Activated CD8-positive, alpha-beta memory T cell treated with anti-CD3 and anti-CD28 coated beads, Interleukin-2, amount 10 ng/mL, durations not matched to agents 7 days and 5 days (primary cell): ENCODE measurements at places on chromosomes 1 and 21.

GRCh38 chr21:46150073-46150472, 5.3 kb downstream of the FTCD start:
- DNase-seq = no peak

- DNase-seq = peak; percentile 89
Observed at GRCh38 chr1:27418326-27419185, 26.1 kb downstream of the GPR3 start.

DNA sequence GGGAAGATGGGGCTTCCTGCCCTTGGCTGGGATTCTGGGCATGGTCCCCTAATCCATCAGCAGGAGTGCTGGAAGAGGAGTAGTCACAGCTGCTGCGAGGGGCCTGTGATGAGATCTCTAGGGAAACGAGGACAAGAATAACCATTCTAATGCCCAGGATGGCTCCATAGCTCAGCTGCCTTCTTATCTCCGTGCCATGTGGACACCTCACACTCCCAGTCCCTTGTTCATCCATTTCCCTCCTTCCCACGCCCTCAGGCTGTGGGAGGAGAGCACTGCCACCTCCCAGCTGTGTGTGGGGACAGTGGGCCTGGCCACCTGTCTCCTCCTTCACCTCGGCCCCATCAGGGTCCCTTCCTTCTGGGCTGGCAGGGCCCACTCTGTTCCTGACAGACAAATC, 16.1 kb upstream of the ETV3 start:
- no peak for DNase-seq

- DNase-seq = no peak
Observed at GRCh38 chr1:165847486-165847885, 20.1 kb downstream of the UCK2 start.

DNA sequence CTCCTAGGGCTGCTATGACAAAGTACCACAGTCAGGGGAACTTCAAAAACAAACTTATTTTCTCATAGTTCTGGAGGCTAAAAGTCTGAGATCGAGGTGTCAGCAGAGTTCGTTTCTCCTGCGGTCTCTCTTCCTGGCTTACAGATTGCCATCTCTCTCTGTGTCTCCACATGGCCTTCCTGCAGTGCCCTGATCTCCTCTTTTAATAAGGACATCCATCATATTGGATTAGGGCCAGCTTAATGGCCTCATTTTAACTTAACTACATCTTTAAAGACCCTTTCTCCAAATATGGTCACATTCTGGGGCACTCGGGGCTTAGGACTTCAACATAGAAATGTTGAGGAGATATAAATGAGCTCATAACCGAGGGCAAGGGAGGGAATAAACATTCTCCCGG, 12.2 kb downstream of the C1orf74 start:
- DNase-seq = no peak

DNA sequence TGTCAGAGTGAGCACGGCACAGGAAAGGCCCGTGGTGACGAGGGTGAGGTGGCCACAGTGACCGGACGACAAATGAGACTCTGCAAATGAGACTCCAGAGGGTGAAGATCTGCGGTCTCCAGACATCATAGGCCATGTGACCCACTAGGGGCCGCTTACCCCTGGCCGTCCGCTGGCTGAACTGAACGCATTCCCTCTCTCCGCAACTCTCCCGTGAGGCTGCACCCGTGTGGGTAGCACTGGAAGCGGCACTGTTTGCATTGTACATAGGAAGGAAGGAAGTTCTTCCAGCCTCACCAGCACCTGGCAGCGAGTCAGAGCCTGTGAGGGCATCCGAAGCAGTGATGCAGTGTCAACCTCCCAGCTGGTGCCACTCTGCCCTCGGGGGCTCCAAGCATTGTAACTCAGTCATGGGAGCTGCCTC, 23.6 kb upstream of the SPSB1 start:
- DNase-seq = no peak

DNA sequence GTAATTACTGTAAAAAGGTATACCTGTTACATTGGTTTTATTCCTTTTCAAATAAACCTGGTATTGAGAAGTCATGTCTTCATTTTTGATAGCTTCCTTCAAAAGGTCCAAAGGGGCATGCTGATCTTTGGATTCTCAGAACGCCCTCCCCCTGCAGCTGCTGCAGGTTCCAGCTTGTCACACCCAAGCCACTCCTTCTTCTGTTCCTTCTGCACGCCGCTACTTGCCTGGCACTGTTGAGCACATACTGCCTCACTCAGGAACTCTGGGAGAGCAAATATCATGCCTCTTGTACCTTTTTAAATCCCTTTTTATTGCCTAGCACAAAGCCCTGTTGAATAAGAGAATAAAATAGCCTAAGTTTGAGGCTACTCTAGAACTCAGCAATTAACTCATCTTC, 136.9 kb downstream of the BARHL2 start:
- no peak for DNase-seq

GRCh38 chr1:76746206-76746605, 121.1 kb upstream of the ST6GALNAC5 start:
- DNase-seq = no peak

GRCh38 chr1:8373581-8374241, 55.8 kb downstream of the SLC45A1 start:
- DNase-seq = no peak

- no peak for DNase-seq
Observed at GRCh38 chr1:86504895-86505563, 36.3 kb downstream of the CLCA1 start.

DNA sequence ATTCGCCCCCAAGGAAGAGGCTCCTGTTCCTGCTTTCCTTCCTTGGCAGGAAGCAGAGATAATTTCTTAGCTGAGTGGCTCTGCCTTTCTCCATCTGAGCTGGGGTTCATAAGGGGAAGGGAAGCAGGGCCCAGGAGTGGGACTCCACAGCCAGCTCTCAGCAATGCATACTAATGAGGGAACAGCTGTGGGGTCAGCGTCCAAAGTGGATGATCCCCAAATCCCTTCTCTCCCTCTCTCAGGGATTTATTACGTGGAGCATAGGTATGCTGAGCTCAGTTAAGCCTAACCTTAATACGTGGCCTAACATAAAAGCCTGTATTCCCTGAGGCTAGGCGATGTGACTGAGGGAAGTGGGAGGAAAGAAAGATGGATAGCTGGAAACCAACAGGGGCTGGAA, 87.3 kb upstream of the CTTNBP2NL start:
- no peak for DNase-seq

- DNase-seq = no peak
Observed at GRCh38 chr21:29812947-29813346, 126.8 kb downstream of the GRIK1 start.

GRCh38 chr1:168706391-168706992, 22.5 kb downstream of the DPT start:
- no peak for DNase-seq

DNA sequence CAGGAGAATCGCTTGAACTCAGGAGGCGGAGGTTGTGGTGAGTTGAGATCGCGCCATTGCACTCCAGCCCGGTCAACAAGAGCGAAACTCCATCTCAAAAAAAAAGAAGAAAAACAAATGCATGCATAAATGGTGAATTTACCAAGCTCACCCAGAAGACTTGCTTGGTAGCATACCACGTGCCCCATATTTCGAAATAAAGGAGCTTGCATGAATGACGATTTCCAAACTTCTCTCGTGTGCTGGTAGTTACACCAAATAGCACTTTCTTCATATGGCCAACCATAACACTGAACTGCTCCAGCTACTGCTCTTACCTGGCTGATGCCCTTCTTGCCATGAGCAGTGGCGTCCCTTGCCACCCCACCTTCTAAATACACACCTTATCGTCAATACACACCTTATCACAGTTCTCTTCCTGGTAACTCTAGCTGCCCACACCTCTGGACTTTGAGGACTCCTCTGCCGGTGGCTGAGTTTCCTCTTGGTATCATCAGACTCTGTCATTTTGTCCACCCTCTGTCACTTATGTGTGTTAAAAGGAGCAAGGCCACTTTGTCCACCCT, 2.8 kb downstream of the DOP1B start:
- no peak for DNase-seq

GRCh38 chr1:192270398-192270797, 46.4 kb upstream of the RGS21 start:
- DNase-seq = no peak

DNA sequence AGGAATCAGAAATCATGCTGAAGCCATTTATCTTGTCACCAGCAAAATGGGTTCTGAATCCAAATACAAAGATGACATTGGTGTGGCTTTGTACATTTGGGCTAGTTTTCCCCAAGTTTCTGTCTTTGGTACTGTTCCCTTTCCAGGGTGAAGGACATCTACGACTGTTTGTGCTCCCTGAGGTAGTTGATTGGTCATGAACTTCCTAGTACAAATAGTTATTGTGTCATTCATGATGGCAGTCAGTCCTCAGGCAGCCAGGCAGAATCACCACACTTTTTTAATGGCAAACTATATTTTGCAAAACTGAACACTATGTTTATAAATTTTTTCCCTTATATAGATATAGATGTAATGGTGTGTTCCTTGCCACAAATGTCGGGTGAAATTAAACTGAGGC, 46.0 kb downstream of the CEP350 start:
- DNase-seq = no peak

- DNase-seq = no peak
Observed at GRCh38 chr1:91913018-91913417, 27.1 kb upstream of the TGFBR3 start.

DNA sequence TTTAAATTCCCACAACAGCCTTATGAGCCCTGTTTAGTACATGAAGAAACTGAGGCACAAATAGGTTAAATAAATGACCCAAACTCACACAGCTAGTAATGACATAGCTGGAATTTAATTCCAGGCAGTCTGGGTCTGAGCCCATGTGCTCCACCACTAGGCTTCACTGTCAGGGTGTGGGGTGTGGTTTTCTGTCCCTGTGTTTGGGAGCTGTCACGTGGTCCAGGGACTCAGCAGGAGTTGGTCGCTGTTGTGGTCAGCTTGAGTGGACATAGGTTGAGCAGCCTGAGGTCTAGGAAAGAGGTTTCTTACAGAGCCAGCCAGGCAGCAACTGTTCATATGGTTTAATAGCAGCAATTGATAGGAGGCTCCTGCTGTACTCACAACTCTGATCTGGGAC, 28.0 kb upstream of the KCNA10 start:
- no peak for DNase-seq

DNA sequence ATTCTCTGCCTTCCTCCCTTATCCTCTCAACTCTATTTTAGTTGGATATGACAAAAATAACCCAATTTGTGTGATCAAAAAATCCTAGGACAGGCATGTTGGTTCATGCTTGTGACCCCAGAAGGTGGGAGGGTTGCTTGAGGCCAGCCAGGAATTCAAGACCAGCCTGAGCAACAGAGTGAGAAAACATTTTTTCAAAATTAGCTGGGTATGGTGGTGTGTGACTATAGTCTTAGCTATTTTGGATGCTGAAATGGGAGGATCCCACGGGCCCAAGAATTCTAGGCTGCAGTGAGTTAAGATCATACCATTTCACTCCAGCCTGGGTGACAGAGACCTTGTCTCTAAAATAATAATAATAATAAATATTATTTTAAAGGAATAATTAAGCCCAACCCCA, 1383.1 kb upstream of the ADGRL2 start:
- DNase-seq = no peak

DNA sequence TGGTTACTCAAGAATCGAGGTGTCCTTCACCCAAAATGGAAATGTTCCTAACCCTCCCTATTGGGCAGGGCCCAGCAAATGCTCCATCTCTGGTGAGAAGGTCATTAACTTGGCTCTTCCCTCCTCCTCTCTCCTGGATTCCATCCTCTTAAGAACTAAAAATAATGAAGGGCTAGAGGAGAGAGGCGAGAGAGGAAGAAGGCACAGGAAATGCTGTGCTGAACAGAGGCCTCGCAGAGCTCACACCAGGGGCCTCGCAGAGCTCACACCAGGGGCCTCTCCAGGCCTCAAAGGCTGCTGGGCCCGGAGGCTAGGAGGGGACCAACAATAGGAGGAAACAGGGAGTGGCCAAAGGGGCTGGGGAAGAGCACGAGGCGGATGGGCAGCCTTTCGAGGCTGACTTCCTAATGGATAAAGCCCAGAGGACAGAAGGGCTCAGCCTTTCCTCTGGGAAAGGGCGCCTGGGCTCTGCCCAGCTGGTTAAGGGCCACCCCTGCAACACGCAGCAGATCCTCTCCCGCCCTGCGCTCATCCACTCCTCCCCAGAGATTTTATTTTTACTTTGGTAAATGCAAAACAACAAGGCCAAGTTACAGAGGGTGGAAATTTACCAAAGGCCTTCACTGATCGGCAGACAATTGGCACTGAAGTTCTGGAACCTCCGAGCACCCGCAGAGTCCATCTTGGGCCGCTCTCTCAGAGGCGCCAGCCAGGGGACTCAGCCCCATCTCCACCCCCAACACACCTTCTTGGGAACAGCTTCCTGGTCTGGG, 78.5 kb downstream of the ITPKB start:
- no peak for DNase-seq

- no peak for DNase-seq
Observed at GRCh38 chr1:226604560-226605317, 56.2 kb downstream of the STUM start.

DNA sequence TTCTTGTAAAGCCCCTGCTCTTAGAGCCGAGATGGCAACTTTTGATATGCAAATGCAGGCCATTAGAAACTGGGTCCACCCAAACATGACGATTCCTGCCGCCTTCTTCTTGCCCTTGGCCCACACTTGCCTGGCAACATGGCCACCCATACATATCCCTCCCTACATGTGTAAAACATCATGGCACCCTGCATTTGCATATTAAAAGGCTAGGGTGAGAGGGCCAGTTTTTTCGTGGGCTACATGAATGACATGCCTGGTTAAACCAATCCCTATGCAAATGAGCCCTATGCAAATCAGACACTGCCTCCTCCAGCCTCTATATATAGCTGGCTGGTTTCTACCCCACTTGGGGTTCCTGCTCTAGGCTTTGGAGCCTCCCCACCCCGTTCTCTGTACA, 18.8 kb downstream of the PLA2G2A start:
- no peak for DNase-seq

GRCh38 chr1:71014178-71014579, 33.4 kb downstream of the PTGER3 start:
- no peak for DNase-seq

- DNase-seq = no peak
Observed at GRCh38 chr1:14742181-14742980, 143.9 kb downstream of the KAZN start.

DNA sequence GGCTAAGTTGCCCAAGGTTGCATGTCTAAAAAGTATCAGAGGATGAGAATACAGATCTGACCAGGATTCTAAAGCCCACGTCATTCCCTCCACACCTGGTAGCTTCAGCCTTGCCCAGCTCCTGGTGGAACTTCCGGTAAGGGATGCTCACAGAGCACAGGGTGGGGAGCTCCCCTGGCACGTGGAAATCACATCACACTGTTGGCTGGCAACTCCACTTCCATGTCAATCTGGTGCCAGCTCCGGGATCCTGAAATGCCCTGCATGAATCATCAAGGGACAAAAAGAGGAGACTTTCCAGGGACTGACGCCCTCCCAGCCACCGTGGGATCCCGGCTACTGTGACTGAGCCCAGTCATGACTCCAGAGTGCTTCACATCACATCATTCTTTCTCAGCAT, 12.4 kb upstream of the BCAR3 start:
- no peak for DNase-seq

- no peak for DNase-seq
Observed at GRCh38 chr21:16713331-16714117, 799.3 kb upstream of the CXADR start.

GRCh38 chr1:151799179-151800022, 5.8 kb downstream of the LINGO4 start:
- DNase-seq = no peak

- DNase-seq = peak; percentile 96
Observed at GRCh38 chr1:155061381-155062150, 2.0 kb upstream of the EFNA4 start.
